Trophoblast cell (in vitro differentiated cells and primary cell): ENCODE measurements at places on chromosomes 12 and 14.
A peak's percentile ranks its signal among the peaks of the same experiment; 100 is the strongest.

- H3K4me3 ChIP-seq: no peak overlapping the region
- DNase-seq: no peak
- H3K27me3 ChIP-seq: no peaks in the 10 kb centered on the region
- H3K27ac ChIP-seq: no peak overlapping the region
- no peaks in the 10 kb centered on the region for H3K4me1 ChIP-seq
Observed at GRCh38 chr12:69240631-69240995, 1.2 kb downstream of the CPSF6 start.

DNA sequence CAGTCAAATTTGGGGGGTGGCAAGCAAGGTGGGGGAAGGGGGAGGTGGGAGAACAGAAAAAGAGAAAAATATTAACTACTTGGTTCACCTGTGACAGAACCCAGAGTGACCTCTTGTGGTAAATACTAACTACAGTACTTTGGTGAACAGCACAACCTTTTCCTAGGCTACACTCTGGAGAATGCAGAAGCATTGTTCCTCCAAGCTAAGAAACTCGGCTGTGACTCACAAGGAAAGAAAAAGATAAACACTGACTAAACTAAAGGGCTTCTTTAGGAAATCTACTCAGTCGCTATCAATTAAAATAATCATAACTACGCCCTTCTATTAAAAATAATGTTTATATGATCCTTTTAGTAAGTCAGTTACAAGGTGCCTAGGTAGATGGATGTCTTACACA is 5.4 kb downstream of the KCNH5 start:
- H3K27me3 ChIP-seq: peaks cover 3% of the 10 kb centered on the region
- no peaks in the 10 kb centered on the region for H3K4me1 ChIP-seq
- H3K36me3 ChIP-seq: no peaks in the 10 kb centered on the region
- no peak overlapping the region for H3K27ac ChIP-seq

- no peak for DNase-seq
- no peaks in the 10 kb centered on the region for H3K4me1 ChIP-seq
- no peaks in the 10 kb centered on the region for H3K36me3 ChIP-seq
- H3K4me3 ChIP-seq: no peak overlapping the region
Observed at GRCh38 chr14:37968664-37969240, 239.0 kb upstream of the SSTR1 start.

- H3K4me1 ChIP-seq: peaks cover 12% of the 10 kb centered on the region
- peaks cover 23% of the 10 kb centered on the region for H3K36me3 ChIP-seq
- H3K27me3 ChIP-seq: no peaks in the 10 kb centered on the region
- H3K4me3 ChIP-seq: no peak overlapping the region
- DNase-seq: no peak
- H3K27ac ChIP-seq: no peak overlapping the region
Observed at GRCh38 chr12:113190761-113191160, 5.2 kb downstream of the RITA1 start.

DNA sequence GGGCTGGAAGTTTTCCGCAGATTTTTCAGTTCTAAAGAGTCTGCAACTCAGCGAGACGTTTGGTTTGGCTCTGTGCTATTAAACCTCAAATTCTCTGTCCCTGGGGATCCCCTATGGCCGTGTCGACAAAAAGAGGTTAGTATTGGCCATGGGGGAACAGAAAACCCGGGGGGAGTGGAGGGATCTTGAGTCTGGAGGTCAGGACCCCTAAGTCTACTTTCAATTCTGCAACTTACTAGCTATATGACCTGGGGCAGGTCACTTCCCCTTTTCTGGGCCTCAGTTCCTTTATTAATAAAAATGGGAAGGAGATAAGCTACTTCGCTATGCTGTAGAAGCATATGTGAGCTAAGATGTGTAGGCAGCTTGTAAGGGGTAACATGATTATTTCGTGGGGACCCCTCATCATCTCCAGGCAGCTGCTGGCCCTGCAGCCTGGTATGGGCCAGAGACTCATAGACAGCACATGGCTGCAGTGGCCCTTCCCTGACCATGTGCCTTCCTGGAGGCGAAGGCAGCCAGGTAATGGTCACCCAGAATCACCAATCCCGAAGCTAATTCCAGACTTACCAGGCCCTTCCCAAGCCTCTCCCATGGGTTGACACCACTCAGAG is 8.6 kb downstream of the ASB2 start:
- no peaks in the 10 kb centered on the region for H3K36me3 ChIP-seq
- no peaks in the 10 kb centered on the region for H3K27me3 ChIP-seq
- H3K27ac ChIP-seq: no peak overlapping the region
- no peak for DNase-seq
- H3K4me1 ChIP-seq: peaks cover 3% of the 10 kb centered on the region

- no peaks in the 10 kb centered on the region for H3K36me3 ChIP-seq
- DNase-seq: no peak
- H3K27ac ChIP-seq: no peak overlapping the region
- H3K4me3 ChIP-seq: no peak overlapping the region
Observed at GRCh38 chr14:58788655-58789503, 151.1 kb downstream of the DACT1 start.

- peaks cover 4% of the 10 kb centered on the region for H3K36me3 ChIP-seq
- no peak overlapping the region for H3K4me3 ChIP-seq
- no peak overlapping the region for H3K27ac ChIP-seq
- H3K27me3 ChIP-seq: no peaks in the 10 kb centered on the region
- DNase-seq: no peak
Observed at GRCh38 chr14:63996625-63997220, 143.9 kb downstream of the SYNE2 start.

DNA sequence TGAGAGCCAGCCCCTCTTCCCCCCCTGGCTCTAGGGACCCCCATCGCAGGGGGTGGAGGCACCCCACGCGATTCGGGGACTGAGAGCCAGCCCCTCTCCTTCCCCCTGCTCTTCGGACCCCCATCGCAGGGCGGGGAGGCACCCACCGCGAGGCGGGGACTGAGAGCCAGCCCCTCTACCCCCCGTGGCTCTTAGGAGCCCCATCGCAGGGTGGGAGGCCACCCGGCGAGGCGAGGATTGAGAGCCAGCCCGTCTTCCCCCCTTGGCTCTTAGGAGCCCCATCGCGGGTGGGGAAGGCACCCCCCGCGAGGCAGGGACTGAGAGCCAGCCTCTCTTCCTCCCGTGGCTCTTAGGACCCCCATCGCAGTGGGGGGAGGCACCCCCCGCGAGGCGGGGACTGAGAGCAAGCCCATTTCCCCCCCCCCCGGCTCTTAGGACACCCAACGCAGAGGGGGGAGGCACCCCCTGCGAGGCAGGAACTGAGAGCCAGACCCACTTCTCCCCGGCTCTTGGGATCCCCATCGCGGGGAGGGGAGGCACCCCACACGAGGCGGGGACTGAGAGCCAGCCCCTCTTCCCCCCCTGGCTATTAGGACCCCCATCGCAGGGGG is 45.6 kb downstream of the DDX11 start:
- DNase-seq: no peak
- H3K4me1 ChIP-seq: peaks cover 16% of the 10 kb centered on the region
- H3K27ac ChIP-seq: no peak overlapping the region
- H3K4me3 ChIP-seq: no peak overlapping the region

GRCh38 chr14:44791730-44792129 is 170.0 kb downstream of the KLHL28 start:
- no peaks in the 10 kb centered on the region for H3K36me3 ChIP-seq
- no peak overlapping the region for H3K4me3 ChIP-seq
- DNase-seq: no peak
- no peak overlapping the region for H3K27ac ChIP-seq
- no peaks in the 10 kb centered on the region for H3K27me3 ChIP-seq
- no peaks in the 10 kb centered on the region for H3K4me1 ChIP-seq

DNA sequence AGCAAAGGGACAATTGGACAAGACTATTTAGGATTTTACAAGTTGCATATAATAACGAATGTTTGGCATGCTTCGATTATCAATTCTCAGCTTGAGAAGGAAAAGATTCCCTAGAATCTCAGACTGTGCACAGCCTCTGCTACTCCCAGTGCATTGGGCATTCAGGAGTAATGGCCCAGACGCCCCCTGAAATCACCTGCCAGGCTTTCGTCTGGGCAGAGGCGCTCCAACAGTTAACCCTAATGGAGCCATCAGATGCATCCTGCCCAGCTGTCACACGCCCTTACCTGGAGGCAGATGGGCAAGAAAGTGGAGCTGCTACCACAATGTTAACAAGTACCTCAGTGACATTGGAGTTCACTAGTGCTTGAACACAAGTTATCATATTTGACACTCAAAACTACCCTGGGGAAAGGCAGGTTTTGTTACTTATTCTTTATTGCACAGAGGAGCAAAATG is 927 bp upstream of the LRP6 start:
- H3K27ac ChIP-seq: no peak overlapping the region
- H3K4me3 ChIP-seq: no peak overlapping the region
- DNase-seq: no peak

- no peak overlapping the region for H3K4me3 ChIP-seq
- H3K27me3 ChIP-seq: no peaks in the 10 kb centered on the region
- peak; percentile 49 for DNase-seq
- H3K36me3 ChIP-seq: no peaks in the 10 kb centered on the region
- no peak overlapping the region for H3K27ac ChIP-seq
- H3K4me1 ChIP-seq: no peaks in the 10 kb centered on the region
Observed at GRCh38 chr12:91413581-91414546, 231.2 kb upstream of the DCN start.

DNA sequence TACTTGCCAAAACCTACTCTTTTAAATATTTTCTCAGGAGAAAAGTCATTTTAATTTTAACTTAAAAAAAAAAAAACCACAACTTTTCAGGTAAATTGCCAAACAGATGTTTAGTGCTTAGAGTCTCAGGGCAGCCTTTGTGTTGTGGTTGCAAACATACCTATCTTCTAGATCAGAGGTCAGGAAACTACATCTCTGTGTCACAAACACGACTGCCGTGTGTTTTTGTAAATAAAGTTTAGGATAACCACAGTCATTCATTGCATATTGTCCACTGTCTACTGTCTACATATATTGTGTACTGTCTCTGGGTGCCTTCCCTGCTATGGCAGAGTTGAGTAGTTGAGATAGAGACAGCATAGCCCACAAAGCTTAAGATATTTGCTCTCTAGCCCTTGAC is 48.9 kb downstream of the DYRK2 start:
- H3K4me3 ChIP-seq: no peak overlapping the region
- peak; percentile 57 for DNase-seq
- H3K36me3 ChIP-seq: no peaks in the 10 kb centered on the region

DNA sequence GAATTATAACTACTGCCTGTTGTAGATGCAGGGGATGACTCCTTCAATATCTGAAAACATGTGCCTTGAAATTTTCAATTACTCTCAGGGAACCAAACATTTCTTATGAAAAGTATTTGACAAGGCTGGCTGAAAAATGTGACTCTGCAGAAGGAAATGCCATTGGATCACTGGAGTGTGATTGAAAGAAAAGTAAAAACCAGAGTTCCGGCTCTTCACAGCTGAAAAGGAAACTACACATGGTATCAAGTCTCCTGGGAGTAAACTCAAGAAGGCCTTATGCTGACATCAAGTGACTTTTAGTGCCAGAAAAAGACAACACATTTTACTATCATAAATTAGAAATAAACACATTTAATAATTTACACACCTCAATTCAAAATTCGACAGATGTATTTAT is 693.0 kb downstream of the LRFN5 start:
- H3K36me3 ChIP-seq: no peaks in the 10 kb centered on the region
- H3K4me1 ChIP-seq: no peaks in the 10 kb centered on the region
- H3K27me3 ChIP-seq: no peaks in the 10 kb centered on the region
- H3K4me3 ChIP-seq: no peak overlapping the region
- no peak overlapping the region for H3K27ac ChIP-seq

GRCh38 chr14:88463318-88463717 is 77.9 kb downstream of the SPATA7 start:
- H3K27me3 ChIP-seq: no peaks in the 10 kb centered on the region
- no peak overlapping the region for H3K4me3 ChIP-seq
- no peak overlapping the region for H3K27ac ChIP-seq
- no peak for DNase-seq
- no peaks in the 10 kb centered on the region for H3K4me1 ChIP-seq

GRCh38 chr12:46246021-46246700 is 22.7 kb downstream of the SLC38A1 start:
- peak overlapping the region; percentile 48 for H3K4me3 ChIP-seq
- H3K27me3 ChIP-seq: no peaks in the 10 kb centered on the region
- H3K27ac ChIP-seq: peak overlapping the region; percentile 32
- peaks cover 9% of the 10 kb centered on the region for H3K4me1 ChIP-seq

DNA sequence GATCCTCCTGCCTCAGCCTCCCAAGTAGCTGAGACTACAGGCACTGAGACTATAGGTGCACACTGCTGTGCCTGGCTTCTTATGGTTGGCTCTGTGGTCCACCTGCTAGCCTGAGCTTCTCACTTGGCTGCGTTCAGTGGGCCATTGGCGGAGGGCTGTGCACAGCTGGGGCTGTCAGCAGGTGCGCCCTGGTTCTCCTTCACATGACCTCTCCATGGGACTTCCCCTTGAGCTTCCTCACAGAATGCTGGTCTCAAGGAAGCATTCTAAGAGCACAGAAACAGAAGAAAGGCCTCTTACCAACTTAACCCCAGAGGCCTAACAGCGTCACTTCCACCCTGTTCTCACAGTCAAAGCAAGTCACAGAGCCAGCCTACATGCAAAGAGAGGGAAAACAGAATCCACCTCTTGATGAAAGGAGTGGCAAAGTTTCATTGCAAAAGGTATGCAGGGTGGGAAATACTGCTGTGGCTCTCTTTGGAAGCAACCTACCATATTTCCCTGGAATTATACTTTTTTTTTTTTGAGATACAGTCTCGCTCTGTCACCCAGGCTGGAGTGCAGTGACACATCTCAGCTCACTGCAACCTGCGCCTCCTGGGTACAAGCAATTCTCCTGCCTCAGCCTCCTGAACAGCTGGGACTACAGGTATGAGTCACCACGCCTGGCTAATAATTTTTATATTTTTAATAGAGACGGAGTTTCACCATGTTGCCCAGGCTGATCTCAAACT is 9.3 kb downstream of the RILPL2 start:
- no peak overlapping the region for H3K4me3 ChIP-seq
- H3K4me1 ChIP-seq: no peaks in the 10 kb centered on the region
- no peak overlapping the region for H3K27ac ChIP-seq

DNA sequence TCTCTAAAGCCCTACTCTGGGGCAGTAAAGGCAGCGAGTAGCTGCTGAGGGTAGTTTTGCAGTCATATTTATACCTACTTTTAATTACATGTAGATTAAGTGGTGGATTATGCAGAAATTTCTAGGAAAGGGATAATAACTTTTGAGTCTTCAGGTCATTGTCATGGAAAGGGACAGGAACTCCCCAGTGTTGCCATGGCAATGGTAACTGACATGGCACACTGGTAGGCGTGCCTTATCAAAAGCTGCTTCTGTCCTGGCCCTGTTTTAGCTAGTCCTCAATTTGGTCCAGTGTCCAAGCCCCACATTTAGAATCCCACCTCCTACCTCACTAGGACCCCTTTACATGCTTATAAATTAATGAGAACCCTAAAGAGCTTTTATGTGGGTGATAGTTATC is 303.1 kb downstream of the VRK1 start:
- no peaks in the 10 kb centered on the region for H3K36me3 ChIP-seq
- no peaks in the 10 kb centered on the region for H3K4me1 ChIP-seq
- no peak overlapping the region for H3K4me3 ChIP-seq
- no peak for DNase-seq

GRCh38 chr14:74208642-74209041 is 30.6 kb upstream of the VSX2 start:
- H3K27ac ChIP-seq: no peak overlapping the region
- H3K36me3 ChIP-seq: no peaks in the 10 kb centered on the region
- no peaks in the 10 kb centered on the region for H3K27me3 ChIP-seq

GRCh38 chr14:101732118-101732517 is 29.4 kb upstream of the PPP2R5C start:
- no peaks in the 10 kb centered on the region for H3K27me3 ChIP-seq
- no peak overlapping the region for H3K27ac ChIP-seq

GRCh38 chr14:45194964-45195363 is 58.0 kb downstream of the MIS18BP1 start:
- H3K36me3 ChIP-seq: no peaks in the 10 kb centered on the region
- no peaks in the 10 kb centered on the region for H3K4me1 ChIP-seq
- H3K27me3 ChIP-seq: no peaks in the 10 kb centered on the region
- DNase-seq: no peak
- no peak overlapping the region for H3K4me3 ChIP-seq
